ENCODE measurements at places on chromosomes 7 and 10. TPM values are rescaled to one million over a fixed set of nuclear protein-coding genes. Genes with fewer than 3 reads are reported as not detected.

The GPR85 gene
- total RNA-seq: 7.5 TPM

DNA sequence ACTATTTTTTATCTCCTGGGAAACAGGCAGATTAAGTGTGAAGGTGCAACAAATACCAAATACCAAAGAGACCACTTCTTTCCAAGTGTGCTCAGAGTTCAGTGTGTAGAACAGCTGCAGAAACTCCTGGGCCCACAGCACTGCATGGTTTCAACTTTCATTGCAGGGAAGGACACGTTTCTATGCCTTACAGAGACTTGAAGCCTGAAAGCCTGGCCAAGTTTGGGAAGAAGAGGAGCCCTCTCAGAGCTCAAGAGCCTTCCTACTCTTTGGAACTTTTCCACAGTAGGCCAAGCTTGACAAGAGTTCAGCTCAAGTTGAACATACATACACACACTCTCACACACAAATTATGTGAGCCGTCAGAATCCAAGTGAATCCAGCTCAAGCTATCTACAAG is 2.5 kb downstream of the HOXA4 start:
- DNase-seq: peak; percentile 82

DNA sequence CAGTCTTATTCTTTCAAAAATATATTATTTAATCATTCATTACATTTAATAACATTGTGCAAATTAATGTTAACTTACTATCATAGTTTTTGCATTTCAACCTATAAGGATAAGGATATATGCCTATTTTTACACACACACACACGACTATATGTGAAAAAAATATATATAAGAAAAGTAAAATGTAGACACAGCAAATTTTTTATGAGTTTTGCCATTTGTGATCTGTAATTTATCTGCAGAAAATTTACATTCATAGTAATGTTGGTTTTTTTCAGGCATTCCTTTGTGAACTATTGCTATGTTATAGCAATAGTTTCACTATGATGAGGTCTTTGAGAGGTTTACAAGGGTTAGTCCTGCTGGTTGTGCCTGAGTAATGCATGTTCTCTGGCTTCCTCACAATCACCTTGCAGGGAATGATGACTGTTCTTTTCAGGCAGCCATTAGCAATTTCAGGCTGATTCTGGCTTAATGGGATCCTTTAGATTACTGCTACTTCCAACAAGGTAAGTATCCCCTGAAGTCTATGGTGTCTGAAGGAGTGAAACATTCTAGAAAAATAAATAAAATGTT is 183.7 kb upstream of the CDK1 start:
- no peak for DNase-seq

DNA sequence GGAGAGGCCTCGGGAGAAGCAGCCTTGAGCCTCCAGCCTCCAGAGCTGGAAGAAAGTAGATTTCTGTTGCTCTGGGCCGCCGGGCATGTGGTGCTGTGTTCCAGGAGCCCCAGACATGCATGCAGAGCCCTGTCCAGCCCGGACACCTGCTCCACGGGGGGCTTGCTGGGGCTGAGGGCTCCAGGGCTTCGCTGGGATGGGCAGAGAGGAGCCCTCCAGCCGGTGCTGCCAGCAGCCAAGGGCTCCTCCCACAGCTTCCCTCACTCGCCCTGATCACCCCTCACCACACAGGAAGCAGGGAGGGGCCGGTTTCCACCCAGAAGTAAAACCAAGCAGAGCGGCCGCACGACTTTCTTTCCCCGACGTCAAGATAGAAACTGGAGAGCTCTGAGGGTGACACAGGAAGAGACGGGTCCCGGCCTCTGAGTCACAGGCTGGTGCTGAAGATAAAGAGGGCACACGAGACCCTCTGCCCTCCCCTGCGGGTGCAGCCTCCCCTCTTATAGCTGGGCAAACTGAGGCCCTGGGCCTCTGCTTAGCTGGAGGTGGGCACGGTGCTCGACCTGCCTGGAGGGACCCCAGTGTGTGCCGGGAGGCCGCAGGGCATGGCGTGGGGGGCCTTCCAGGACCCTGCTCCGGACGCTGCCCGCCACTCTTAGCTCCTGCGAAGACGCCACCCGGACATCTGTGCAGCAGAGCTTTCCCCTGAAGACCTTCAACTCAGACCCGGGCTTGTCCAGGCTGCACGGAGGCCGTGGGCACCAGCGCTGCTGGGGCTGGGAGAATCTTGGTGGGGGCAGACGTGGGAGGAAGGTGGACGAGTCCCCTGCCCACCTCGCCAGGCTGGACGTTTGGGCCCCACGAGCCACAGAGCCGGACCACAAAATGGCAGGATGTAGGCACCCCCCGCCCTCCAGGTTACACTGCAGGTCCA is 31.1 kb downstream of the ADAP1 start:
- DNase-seq: peak; percentile 30

The EPHA1 gene
- not detected for total RNA-seq

DNA sequence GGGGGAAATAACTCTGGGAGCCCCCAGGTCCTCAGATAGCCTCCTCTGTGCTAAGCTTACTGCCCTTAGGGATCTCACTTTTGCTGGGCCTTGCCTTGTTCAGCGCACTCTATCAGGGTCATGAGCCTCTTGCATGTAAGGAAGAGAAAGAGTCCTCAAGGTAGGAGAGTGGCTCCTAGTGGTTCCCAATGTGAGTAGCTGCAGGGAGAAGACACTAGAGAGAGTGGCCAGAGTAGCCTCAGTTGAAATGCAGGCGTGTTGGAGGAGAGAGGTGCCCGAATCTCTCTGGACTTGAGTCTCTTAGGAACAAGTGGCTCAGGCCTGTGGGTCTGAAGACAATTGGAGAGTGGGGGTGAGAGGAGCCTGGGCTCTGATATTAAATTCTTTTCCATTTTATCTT is 94.3 kb upstream of the SORCS3 start:
- no peak for DNase-seq
